ENCODE measurements at places on chromosomes 6 and 20.

GRCh38 chr6:166470029-166470862 lies 87.5 kb upstream of the MPC1 start:
- DNase-seq = no peak

GRCh38 chr6:142438898-142439297 lies 137.1 kb downstream of the ADGRG6 start:
- no peak for DNase-seq

DNA sequence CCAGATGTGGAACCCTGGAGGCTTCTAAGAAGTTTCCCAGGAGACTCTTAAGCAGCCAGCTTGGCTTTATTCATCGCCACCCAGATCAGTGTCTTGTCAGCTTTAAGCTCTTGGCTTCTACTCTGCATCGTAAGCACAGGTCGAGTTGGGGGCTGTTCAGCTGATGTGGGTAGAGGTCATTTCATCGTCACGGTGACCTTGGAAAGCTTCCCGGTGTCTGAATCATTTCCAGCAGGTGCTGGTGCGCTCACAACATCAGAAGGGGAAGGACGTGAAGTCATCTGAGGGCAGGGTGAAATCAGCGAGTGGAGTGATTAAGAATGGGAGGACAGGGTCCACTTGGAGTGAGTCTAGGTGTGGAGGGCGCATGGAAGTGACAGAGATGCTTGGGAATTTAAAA lies 112.6 kb downstream of the SASH1 start:
- DNase-seq = no peak

GRCh38 chr6:110322874-110323242 lies 35.3 kb downstream of the METTL24 start:
- no peak for DNase-seq

DNA sequence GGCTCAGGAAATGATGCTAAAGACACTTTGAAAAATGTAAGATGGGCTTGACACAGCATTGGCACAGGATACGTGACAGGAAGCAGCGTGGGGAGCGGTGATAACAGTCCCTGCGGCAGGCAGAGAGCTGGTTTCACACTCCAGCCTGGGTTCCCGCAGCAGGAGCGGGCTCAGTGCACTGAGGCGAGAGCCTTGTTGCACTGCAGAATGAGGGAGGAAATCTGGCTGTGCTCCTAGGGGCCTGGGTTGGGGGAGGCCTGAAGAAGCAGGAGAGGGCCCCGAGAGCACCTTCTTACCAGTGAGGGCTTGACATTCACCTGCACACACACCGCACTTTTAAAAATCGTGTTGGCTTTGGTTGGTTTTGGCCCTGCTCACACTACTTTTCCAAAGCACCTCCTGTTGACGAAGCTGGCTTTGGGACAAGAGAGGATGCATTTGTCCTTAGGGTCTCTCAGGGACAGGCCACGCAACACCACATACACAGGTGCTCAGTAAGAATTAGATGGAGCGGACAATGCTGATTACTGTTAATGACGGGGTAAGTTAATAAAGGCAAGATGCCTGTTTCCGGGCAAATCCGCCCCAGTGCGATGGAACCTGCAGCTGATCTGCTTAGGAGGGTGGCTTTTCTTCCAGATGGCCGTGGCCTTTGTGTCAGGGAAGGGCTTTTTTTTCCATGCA lies 49.4 kb upstream of the ARMC2 start:
- peak; percentile 24 for DNase-seq

DNA sequence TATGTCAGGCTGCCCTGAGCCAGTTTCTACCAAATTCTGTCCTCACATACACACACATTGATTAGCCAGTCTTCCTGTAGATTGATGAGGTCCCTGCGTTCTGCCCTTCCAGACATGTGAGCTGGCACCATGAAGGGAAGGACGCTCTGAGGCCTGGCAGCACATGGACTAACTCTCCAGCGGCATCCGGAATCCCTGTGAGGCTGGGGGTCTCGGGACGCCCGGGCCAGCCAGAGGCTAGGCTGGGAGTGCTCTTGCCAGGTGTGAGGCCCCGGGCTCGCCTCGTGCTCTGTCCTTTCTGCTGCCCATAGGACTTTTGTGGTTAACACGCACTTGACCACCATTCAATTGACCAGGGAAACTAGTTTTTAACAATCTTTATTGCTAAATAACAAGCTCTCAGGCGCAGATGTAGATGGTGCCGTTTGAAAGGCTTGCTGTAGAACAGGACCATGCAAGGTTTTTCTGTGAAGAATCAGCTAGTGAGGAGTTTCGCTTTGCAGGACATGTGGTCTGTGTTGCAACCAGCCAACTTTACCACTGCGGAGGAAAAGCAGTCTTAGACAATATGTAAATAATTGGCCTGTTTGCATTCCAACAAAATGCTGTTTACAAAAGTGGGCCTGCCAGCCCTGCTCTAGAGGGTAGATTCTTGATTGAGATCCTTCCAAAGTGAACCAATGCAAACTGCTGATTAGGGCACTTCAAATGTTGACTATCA lies 29.3 kb downstream of the FOXF2 start:
- no peak for DNase-seq

DNA sequence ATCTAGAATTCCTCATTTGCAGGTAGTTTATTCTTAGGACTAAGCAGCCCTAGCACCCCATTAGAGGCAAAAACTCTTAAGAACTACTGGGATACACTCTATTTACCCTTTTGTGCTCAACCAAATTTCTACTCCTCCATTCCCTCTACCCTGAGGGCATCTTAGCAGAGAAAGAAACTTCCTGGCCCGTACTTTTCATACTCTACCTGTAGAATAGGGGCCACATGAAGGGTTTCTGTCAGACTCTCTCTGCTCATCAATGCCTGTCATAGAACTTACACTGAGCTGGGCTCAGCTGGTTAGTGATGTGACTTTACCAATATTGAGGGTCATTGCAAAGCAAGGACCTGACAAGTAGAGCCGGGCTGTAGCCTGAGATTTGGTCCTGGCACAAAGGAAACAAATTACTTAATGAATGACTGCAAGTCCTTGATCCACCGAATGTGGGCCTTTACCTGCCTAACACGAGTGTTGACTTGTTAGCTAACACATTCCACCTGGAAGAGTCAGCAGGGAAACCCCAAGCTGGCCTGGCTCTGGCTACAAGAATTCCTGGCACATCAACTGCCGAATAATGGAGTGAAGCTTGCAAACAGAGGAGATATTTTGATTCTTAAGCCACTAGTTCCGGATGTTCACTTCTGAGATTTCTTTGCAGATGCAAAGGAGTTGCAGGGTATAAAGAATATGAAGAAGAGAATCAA lies 280.5 kb upstream of the JAG1 start:
- no peak for DNase-seq

DNA sequence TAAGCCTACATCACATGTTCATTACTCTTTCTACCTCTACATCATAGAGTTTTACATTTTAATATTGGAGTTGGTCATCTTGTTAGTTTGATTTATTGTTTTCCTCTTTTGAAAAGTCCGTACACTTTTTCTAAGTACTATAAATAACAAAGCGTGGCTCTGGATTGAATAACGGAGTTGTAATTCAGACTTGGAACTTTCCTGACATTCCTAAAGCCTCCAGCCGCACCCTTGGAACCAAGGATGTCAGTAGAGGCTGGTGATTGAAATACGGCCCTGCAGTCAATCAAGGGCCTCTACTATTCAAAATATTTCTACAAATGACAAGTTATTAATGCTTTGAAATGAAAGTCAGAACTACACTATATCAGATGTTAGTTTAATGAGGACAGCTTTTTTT lies 301.9 kb upstream of the TBX18 start:
- no peak for DNase-seq

- DNase-seq = no peak
Measured at GRCh38 chr6:2448826-2449571, 203.6 kb upstream of the GMDS start.

- DNase-seq = no peak
Measured at GRCh38 chr6:3304500-3305215, 45.9 kb downstream of the PSMG4 start.

- no peak for DNase-seq
Measured at GRCh38 chr20:34124469-34125249, 12.6 kb upstream of the EIF2S2 start.

DNA sequence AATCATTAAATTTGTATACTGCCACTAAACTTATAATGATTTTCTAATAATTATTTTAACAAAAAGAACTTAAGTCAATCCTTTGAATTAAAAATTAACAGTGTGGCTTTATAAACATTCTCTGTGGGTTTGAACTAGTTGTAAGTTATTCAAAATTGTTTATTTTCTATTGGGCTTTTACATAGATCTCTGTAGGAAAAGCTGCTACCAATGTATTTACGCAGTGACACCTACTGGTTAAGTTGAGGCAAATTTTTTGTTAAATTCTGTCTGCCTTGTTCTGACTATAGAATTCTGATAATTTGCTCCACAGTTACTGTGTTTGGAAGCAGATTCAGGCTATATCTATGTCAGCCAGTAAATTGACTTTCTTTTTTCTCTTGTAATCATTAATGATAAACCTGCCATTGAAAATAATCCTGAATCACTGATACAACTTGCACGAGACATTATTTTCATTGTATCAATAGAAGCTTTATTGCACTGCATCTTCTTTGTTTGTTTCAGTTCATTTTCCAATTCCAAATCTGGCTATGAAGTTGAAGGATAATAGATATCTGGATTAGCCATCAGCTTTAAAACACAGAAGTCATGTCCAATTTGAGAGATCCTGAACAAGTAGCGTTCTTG lies 66.0 kb upstream of the UTRN start:
- no peak for DNase-seq

DNA sequence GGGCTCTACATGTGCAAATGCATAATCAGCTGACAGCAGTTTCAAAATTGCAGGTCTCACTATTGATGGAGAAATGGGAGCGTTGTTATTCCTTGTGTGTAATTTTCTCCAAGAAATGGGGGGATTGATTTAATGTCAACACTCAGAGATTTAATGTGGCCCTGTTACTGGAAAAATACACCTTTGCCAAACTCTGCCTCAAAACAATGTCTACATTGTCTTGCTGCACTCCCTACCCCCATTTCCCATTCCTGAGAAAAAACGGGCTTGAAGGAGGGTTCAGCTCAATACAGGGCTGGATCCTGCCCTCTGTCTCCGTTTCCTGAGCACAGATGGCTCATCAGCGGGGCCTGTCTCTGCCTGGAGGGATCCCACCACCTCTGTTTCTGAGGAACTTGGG lies 18.4 kb downstream of the EDN3 start:
- DNase-seq = no peak

- no peak for DNase-seq
Measured at GRCh38 chr6:116218172-116218633, 35.7 kb downstream of the TSPYL4 start.

DNA sequence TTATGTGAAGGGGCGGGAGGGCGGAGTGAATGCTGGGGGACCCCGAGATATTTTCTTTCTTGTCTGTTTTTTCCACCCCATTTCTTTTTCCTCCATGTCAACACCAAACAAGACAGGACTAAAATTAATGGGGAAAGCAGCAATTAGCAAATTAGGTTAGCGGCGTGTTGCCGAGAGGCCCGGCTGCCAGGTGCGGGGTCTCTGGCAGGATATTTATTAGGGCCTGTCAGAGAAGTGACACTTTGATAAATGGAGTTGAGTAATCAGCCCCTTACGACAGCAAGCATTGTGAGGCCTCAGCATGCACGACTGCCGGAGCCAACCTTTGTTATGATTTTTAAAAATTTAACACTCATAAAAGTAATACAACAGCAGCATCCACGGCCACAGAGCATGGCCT lies 193.8 kb downstream of the DHX35 start:
- no peak for DNase-seq

- no peak for DNase-seq
Measured at GRCh38 chr20:49483018-49483695, 689 bp upstream of the KCNB1 start.

- no peak for DNase-seq
Measured at GRCh38 chr6:9405825-9406224, 970.5 kb upstream of the SLC35B3 start.

DNA sequence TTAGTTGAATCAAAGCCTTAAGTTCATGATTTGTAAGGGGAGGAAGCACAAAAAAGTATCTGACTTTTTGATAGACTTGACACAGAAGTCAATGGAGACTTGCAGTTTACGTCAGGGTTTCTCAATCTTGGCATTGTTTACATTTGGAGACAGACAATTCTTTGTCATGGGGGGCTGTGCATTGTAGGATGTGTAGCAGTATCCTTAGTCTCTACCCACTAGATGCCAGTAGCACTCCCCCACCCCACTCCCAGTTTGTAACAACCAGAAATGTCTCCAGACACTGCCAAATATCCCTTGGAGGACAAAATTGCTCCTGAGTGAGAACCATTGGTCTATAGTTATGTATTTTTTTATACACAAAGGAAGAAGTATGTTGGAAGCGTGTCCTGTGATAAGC lies 434.1 kb downstream of the RFPL4B start:
- DNase-seq = no peak

- no peak for DNase-seq
Measured at GRCh38 chr6:4545893-4546292, 230.3 kb upstream of the CDYL start.

DNA sequence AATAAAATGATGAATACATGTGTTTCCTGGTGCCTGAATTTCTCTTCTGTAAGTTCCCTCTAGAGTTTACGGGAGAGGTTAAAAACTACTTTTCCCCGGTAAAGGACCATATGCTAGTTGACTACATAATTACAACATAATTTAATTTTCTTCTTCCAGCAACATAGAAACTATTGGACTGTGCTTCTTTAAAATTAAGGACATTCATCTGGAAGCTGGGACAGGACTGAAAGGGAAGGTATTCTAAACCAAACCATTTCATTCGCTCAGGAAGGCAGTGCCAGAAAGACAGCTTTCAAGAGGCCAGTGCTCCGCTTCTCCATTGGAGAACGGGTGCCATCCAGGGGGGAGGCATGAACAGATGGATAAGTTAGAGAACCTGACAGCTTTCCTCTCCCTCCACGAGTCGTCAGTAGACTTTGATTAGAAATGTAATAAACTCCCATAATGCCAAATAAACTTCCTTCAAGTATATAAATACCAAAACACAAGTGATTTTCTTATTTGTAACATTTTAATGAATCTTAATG lies 458.0 kb upstream of the SOX4 start:
- DNase-seq = no peak

DNA sequence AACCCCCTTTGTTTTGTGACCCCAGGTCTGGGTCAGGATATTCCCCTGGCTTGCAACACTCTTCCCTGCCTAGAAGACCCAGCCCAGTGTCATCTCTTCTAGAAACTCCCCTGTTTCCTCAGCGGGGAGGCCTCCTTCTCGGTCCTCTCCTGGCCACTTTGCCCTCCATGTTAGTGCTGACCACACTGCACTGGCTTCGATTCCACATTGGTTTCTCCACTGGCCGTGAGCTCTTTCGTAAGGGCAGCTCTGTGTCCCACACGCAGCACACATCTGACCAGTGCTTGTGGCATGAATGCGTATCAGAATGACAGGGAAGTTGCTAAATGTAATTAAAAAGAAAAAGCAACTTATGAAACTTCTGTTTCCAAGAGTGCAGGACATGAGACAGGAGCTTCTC lies 49.4 kb upstream of the FNDC1 start:
- DNase-seq = no peak

- no peak for DNase-seq
Measured at GRCh38 chr6:25050356-25050755, 114.6 kb upstream of the RIPOR2 start.

- DNase-seq = peak; percentile 60
Measured at GRCh38 chr6:154615483-154616025, 105.1 kb upstream of the CNKSR3 start.

All from psoas muscle (tissue), 8 donors.